ENCODE measurements at places on chromosomes 11 and 22. TPM values are rescaled to one million over a fixed set of nuclear protein-coding genes. Genes with fewer than 3 reads are reported as not detected.

The KDM4E gene
- total RNA-seq: not detected

The MCAT gene
- total RNA-seq: 13.9 TPM

The NELL1 gene
- total RNA-seq: 65.6 TPM

The SLC15A3 gene
- 3.3 TPM for total RNA-seq
